ENCODE measurements at places on chromosomes 6 and 20.

DNA sequence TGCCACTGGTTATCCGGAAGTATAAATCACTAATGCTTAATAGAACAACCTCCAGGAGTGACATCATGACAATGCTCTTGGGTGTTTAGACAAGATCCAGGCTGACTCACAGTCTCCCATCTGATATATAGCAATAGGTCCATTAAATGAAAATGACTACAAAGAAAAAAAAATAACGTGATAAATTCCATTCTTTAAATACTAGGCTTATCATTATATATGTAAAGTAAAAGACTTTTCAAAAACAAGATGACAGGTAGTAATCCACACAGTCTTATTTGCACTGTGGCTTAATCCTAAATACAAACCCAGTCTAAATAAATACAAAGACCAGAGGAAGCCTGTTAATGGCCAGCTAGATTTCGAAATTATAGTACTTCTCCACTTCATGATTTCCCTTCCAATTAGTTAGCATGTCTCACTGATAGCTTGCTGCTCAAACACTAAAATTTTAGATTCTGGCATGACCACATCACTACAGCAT, 149.1 kb upstream of the BEND3 start:
- no peak for DNase-seq

DNA sequence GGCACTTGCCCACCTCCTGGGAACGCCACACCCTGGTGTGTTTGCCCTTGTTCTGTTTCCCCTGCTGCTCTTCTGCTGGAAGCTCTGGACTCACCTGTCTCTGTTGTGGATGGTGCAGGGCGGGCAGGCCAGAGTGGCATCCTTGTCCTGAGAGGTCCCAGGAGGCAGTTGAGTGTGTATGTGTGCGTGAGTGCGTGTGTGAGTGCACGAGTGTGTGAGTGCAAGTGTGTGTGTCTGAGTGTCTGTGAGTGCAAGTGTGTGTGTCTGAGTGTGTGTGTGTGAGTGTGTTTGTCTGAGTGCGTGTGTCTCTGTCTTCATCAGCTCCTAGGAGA, 12.2 kb downstream of the IGF2R start:
- no peak for DNase-seq

DNA sequence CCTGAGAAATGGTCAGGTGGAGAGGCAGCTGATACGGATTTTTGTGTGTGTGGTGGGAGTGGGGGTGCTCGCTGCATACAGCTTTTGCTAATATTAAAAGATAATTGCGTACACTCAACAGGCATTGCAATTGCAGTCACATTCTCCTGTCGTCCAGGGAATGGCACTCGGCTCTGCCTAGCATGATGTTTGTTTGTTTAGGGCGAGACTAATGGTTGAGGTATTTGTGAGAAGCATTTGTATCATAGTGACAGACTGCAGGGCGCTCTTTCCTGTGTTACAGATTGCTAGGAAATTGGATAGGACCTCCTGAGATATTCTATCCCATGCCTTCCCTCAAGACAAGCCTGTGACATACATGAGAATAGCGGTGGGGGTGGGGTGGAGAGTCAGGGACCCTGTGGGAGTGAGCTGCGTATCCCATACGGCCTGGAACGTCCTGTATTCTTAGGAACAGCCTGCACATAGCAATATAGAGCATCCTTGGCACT, 207.4 kb downstream of the SOX4 start:
- DNase-seq, result no peak

GRCh38 chr20:52731093-52731492, 241.1 kb upstream of the TSHZ2 start:
- no peak for DNase-seq

GRCh38 chr6:16545382-16545781, 215.9 kb downstream of the ATXN1 start:
- DNase-seq, result no peak

- DNase-seq, result no peak
Observed at GRCh38 chr6:158524311-158524710, 35.6 kb upstream of the TMEM181 start.

GRCh38 chr6:45350186-45350710, 22.1 kb downstream of the RUNX2 start:
- no peak for DNase-seq

- no peak for DNase-seq
Observed at GRCh38 chr6:72595812-72596211, 26.1 kb upstream of the KCNQ5 start.

- DNase-seq, result no peak
Observed at GRCh38 chr6:32837651-32838113, 857 bp downstream of the TAP2 start.

GRCh38 chr6:162683135-162683534, 44.4 kb downstream of the PRKN start:
- DNase-seq, result no peak
